ENCODE measurements at places on chromosomes 5 and 9. TPM values are rescaled to one million over a fixed set of nuclear protein-coding genes. Genes with fewer than 3 reads are reported as not detected.

BTNL3 gene
- not detected for polyA plus RNA-seq

DNA sequence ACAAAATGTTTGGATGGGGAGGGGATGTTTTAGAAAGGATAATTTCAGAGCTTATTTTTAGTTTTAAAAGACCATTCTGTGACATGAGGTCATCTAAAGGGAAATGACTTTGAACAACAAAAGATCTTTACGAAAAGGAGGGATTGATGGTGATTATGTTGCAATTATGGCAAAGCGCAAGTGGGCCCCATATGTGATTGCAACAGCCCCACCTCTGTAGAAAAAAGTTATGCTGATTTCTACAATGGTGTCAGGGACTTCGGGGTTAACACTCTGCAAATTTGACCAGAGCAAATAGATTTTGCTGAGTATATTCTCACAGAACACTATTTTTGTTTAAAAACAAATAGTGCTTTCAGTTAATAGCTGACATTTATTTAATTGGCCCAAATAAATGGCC is 312.8 kb downstream of the NSG2 start:
- H3K27ac ChIP-seq = no peak overlapping the region
- H3K4me1 ChIP-seq = no peaks in the 10 kb centered on the region
- H3K4me3 ChIP-seq = no peak overlapping the region
- no peak for DNase-seq
- no peaks in the 10 kb centered on the region for H3K36me3 ChIP-seq

FRRS1L gene
- polyA plus RNA-seq = not detected

MUSK gene
- 0.08 TPM for polyA plus RNA-seq

- H3K27me3 ChIP-seq = no peaks in the 10 kb centered on the region
- no peak for DNase-seq
- peaks cover 15% of the 10 kb centered on the region for H3K4me1 ChIP-seq
- no peak overlapping the region for H3K27ac ChIP-seq
- no peak overlapping the region for H3K4me3 ChIP-seq
Observed at GRCh38 chr5:17261075-17261474, 43.6 kb downstream of the BASP1 start.

DNA sequence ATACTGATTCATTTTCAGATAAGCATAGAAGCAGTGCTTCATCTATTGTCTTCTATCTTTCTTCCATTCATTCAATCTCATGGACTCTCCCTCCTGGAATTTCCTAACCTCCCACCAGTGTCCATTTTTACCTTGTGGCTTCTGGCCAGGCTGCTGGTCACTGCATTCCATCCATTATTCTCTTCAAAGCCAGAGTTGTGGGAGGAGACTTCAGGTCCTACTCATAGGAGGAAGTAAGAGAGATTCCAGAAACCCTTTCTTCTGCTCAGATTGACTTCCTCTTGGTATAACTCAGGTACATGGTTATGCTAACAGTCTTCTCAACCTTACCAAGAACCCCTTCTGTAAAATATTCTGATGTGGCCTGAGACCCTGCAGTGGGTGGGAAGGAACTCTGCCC is 153.3 kb upstream of the SLC12A2 start:
- no peak overlapping the region for H3K4me3 ChIP-seq
- peak; percentile 29 for DNase-seq
- H3K4me1 ChIP-seq = peaks cover 8% of the 10 kb centered on the region

ENHO gene
- polyA plus RNA-seq = 0.10 TPM

GRCh38 chr5:147935032-147935431 is 28.7 kb upstream of the C5orf46 start:
- no peak overlapping the region for H3K27ac ChIP-seq
- H3K36me3 ChIP-seq = no peaks in the 10 kb centered on the region
- peak; percentile 77 for DNase-seq
- H3K4me1 ChIP-seq = no peaks in the 10 kb centered on the region

WWC1 gene
- 0.03 TPM for polyA plus RNA-seq

TLR4 gene
- polyA plus RNA-seq = 18.2 TPM

TNFSF15 gene
- polyA plus RNA-seq = 8.4 TPM

DNA sequence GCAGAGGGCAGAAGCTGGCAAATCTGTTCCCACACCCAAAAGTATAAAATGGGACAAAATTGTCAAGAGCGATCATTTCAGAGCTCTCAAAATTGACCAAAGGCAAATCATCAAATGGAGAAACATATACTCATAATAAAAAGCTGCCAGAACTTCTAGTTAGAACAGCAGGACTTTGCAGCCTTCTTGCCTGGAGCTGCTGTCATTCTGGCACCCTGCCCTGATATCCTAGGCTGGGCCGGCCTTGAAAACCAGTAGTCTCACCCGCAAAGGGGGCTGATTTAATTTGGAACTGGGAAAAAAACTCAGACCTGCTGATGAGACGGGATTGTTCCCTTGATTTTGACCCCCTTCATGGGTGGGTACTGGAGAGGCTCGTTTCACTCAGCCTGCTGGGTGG is 18.5 kb downstream of the OR2V1 start:
- no peak overlapping the region for H3K4me3 ChIP-seq
- peaks cover 4% of the 10 kb centered on the region for H3K4me1 ChIP-seq
- no peaks in the 10 kb centered on the region for H3K36me3 ChIP-seq
- no peak overlapping the region for H3K27ac ChIP-seq

GRCh38 chr5:97094579-97095317 is 47.7 kb downstream of the LIX1 start:
- DNase-seq = no peak
- H3K27me3 ChIP-seq = peaks cover 17% of the 10 kb centered on the region

GRCh38 chr9:106637486-106637885 is 225.5 kb upstream of the ZNF462 start:
- no peaks in the 10 kb centered on the region for H3K4me1 ChIP-seq
- no peak overlapping the region for H3K4me3 ChIP-seq
- H3K36me3 ChIP-seq = no peaks in the 10 kb centered on the region
- H3K27me3 ChIP-seq = no peaks in the 10 kb centered on the region

DNA sequence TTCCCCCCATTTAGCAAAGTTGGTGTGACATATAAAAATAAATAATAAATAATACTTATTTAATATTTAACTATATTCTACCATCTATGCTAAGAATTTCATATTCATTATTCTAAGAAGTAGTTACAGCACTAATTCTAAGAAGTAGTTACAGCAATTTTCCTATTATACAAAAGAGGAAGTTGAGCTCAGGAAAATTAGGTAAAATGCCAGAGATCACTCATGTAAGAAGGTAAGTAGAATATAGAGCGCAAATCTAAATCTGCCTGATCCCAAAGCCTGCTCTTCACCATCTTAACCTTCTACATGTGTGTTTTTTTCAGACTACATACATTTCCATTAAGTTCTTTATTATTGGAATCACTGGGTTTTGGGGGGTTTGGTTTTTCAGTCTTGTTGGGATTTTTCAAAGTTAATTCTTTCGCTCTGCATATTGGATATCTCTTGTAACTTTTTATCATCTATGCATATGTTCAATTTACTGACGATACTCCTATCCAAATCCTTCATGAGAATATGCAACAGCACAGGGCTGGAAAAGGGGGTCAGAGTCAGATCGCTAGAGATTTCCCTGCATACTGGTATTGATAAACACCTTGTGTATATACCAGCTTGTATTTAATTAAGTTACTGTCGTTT is 852.1 kb downstream of the MAT2B start:
- H3K4me3 ChIP-seq = no peak overlapping the region
- H3K27me3 ChIP-seq = no peaks in the 10 kb centered on the region
- no peaks in the 10 kb centered on the region for H3K4me1 ChIP-seq
- no peak overlapping the region for H3K27ac ChIP-seq
- no peak for DNase-seq

- DNase-seq = no peak
- no peak overlapping the region for H3K27ac ChIP-seq
- no peaks in the 10 kb centered on the region for H3K27me3 ChIP-seq
- no peak overlapping the region for H3K4me3 ChIP-seq
Observed at GRCh38 chr5:405421-405820, 37.6 kb upstream of the EXOC3 start.

- no peaks in the 10 kb centered on the region for H3K4me1 ChIP-seq
- DNase-seq = no peak
- no peak overlapping the region for H3K27ac ChIP-seq
- no peaks in the 10 kb centered on the region for H3K27me3 ChIP-seq
- H3K4me3 ChIP-seq = no peak overlapping the region
Observed at GRCh38 chr9:9494336-9494735, 1118.5 kb downstream of the PTPRD start.

GRCh38 chr5:169288066-169288930 is 12.6 kb downstream of the SLIT3 start:
- no peaks in the 10 kb centered on the region for H3K4me1 ChIP-seq
- no peak overlapping the region for H3K27ac ChIP-seq
- no peak overlapping the region for H3K4me3 ChIP-seq
- H3K36me3 ChIP-seq = no peaks in the 10 kb centered on the region
- DNase-seq = no peak
- H3K27me3 ChIP-seq = no peaks in the 10 kb centered on the region

DNA sequence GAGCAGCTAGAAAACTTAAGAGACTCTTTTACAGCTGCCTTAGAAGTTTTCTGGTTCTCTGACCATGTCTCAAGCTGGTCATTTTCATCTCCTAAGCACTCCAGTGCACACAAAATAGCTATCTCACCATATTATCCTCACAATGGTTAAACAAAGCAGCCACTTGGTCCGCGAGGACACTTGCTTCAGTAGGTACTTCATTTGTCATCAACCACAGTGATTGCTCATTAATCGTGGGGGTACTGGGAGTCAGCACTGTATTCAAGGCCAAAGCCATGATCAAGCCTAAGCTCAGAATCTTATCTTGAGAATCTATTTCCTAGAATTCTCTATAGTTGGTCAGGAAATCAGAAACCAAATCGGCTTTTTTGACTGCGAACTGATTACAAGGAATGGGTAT is 2.9 kb downstream of the ARL14EPL start:
- H3K27me3 ChIP-seq = no peaks in the 10 kb centered on the region
- no peak overlapping the region for H3K4me3 ChIP-seq
- no peaks in the 10 kb centered on the region for H3K36me3 ChIP-seq
- no peak overlapping the region for H3K27ac ChIP-seq
- DNase-seq = no peak
- peaks cover 14% of the 10 kb centered on the region for H3K4me1 ChIP-seq

DNA sequence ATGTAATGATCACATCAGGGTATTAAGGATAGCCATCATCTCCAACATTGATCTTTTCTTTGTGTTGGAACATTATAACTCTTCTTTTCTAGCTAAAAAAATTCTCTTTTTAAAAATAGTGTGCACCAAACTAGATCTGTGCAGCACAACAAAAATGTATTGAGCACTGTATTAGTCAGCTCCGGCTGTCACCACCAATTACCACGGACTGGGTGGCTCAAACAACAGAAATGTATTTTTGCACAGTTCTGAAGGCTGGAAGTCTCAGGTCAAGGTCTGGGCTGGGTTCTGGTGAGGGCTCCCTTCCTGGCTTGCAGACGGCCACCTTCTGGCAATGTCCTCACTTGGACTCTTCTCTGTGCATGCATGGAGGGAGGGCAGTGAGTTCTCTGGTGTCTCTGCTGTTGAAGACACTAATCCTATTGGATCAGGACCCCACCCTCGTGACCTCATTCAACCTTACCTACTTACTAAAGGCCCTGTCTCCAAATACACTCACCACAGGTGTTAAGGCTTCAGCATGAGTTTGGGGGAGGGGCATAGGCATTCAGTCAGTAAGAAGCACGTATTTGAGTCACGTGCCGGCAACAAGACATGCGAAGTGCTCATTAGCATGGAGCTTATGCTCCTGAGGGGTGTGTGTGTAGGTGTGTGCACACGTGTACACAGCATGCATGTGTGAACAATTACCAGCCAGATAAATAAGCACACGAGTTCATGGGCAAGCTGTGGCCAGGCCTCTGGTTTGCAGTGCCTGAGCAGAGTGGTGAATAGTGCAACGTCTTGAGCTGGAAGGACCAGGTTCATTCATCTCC is 89.4 kb upstream of the SH3PXD2B start:
- H3K27me3 ChIP-seq = no peaks in the 10 kb centered on the region
- H3K36me3 ChIP-seq = no peaks in the 10 kb centered on the region
- no peak overlapping the region for H3K4me3 ChIP-seq
- no peak overlapping the region for H3K27ac ChIP-seq
- DNase-seq = no peak
- H3K4me1 ChIP-seq = no peaks in the 10 kb centered on the region

DNA sequence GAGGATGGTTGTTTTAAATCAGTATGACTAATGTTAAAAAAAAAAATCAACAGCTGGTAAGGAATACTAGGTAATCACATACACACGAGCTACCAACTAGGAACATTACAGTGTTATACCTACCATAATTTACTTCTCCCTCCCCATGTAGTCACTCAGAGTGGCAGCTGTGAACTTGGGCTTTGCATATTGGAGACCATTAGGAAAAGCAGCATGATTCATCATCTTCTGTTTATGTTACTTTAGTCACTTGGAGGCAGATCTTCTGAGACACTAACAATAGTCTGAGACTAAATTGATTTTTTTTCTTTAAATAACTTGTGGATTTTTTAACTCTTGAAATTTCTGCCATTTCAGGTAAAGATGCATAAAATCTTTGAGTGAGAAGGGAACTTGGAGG is 141.5 kb upstream of the NR4A3 start:
- peak; percentile 6 for DNase-seq
- H3K27me3 ChIP-seq = no peaks in the 10 kb centered on the region
- H3K36me3 ChIP-seq = no peaks in the 10 kb centered on the region

GRCh38 chr5:88092358-88092757 is 176.3 kb downstream of the TMEM161B start:
- DNase-seq = no peak
- no peaks in the 10 kb centered on the region for H3K27me3 ChIP-seq
- no peaks in the 10 kb centered on the region for H3K36me3 ChIP-seq
- H3K4me1 ChIP-seq = no peaks in the 10 kb centered on the region
- H3K4me3 ChIP-seq = no peak overlapping the region

- H3K36me3 ChIP-seq = no peaks in the 10 kb centered on the region
- DNase-seq = no peak
- H3K27me3 ChIP-seq = no peaks in the 10 kb centered on the region
- no peaks in the 10 kb centered on the region for H3K4me1 ChIP-seq
- H3K4me3 ChIP-seq = no peak overlapping the region
Observed at GRCh38 chr5:62093411-62093810, 212.6 kb upstream of the KIF2A start.

- H3K4me3 ChIP-seq = no peak overlapping the region
- H3K36me3 ChIP-seq = no peaks in the 10 kb centered on the region
- peaks cover 11% of the 10 kb centered on the region for H3K4me1 ChIP-seq
- H3K27ac ChIP-seq = no peak overlapping the region
- H3K27me3 ChIP-seq = no peaks in the 10 kb centered on the region
Observed at GRCh38 chr5:6710551-6711318, 2.5 kb upstream of the TENT4A start.

DNA sequence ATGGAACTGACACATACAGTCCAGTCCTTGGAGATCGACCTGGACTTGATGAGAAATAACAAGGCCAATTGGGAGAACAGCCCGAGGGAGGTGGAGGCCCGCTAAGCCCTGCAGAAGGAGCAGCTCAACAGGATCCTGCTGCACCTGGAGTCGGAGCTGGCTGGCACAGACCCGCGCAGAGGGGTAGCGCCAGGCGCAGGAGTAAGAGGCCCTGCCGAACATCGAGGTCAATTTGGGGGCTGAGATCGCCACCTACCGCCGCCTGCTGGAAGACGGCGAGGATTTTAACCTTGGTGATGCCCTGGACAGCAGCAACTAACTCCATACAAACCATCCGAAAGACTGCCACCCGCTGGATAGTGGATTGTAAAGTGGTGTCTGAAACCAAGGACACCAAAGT is 1610.1 kb upstream of the ACO1 start:
- no peak for DNase-seq
- no peaks in the 10 kb centered on the region for H3K4me1 ChIP-seq
- no peak overlapping the region for H3K27ac ChIP-seq
- no peaks in the 10 kb centered on the region for H3K36me3 ChIP-seq
- no peaks in the 10 kb centered on the region for H3K27me3 ChIP-seq

All from endothelial cell of umbilical vein (primary cell).